NCI-H510A treated with DMSO at 0.1 percent for 48 hours (cell line): ENCODE measurements at places on chromosomes 13 and 19.

GRCh38 chr19:34104096-34104495, 68.2 kb upstream of the LSM14A start:
- DNase-seq, result no peak

DNA sequence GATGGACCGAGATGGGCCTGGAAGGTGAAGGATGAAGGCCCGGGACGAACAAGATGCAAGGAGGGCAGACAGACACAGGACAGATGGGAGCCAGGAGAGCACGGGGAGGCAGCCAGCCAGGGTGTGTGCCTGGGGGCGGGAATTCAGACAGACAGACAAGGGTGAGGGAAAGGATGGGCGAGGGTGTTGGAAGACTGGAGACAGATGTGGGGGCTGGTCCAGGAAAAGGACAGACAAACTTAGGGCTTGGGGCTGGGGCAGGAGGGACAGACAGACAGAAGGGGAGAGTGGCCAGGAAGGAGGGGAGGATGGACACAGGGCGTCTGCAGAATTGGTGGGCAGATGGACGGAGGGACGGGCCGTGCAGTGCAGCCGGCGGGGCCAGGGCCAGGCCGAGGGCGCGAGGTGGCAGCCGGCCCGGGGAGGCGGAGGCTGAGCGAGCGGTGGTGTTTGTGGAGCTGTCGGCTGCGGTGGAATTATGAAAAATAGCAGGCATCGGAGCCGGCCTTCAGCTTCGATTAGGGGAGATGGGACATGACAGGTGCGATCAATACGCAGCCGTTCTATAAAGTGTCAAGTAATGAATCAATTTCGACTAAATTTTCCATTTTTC, 4.6 kb upstream of the ERFL start:
- no peak for DNase-seq

DNA sequence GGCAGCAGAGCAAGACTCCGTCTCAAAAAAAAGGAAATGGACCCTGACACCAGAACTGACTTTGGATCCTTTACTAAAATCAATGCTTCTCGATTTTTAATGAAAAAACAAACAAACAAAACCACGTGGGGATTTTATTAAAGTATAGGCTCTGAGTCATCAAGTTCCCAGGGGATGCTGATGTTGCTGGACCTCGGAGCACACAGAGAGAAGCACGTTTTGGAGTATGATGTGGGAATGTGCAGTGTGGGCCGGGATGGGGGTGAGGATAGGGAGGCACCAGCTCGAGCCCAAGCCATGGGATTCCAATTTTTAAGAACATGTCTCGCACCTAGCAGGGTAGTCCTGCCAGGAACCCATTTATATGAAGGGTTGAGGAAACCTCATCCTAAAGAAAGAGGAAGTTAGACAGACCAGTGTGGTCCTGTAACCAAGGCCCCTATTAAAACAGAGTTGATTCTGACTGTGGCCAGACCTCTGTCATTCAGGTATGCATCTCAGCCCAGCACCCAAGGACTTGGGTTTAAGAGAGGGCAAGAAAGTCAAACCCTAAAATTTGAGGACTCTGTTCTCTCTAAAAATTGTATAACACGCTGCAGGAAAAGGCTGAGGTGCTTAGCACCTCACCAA, 6.4 kb downstream of the FLT1 start:
- DNase-seq, result no peak

GRCh38 chr13:31274390-31274789, 74.6 kb downstream of the B3GLCT start:
- DNase-seq, result no peak

GRCh38 chr13:113596321-113597200, 12.0 kb downstream of the TFDP1 start:
- DNase-seq, result no peak

GRCh38 chr19:6354098-6354674, 7.1 kb upstream of the CLPP start:
- no peak for DNase-seq

DNA sequence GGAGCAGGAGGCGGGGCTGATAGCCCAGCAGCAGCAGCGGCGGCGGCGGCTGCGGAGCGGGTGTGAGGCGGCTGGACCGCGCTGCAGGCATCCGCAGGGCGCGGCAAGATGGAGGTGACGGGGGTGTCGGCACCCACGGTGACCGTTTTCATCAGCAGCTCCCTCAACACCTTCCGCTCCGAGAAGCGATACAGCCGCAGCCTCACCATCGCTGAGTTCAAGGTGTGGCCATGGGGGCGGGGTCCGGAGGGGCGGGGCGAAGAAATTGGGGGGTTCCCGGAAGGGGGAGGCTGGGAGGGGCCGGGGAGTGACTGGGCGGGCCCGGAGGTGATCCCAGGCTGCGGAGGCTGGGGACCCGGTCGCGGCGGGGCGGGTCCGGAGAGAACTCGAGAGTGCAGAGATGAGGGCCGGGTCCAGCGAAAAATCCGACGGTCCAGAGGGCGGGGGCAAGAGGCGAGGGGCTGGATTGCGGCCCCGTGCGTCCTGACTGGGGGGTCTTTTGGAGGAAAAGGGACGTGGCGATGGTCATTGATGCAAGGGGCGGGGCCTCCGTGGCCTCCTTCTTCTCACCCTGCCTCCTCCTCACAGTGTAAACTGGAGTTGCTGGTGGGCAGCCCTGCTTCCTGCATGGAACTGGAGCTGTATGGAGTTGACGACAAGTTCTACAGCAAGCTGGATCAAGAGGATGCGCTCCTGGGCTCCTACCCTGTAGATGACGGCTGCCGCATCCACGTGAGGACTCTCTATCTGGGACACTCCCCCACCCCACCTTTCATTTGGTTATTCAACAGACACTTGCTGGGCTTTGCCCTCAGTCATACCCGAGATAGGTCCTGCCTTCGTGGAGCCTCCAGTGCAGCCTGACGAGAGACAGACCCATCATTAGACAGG, at the start of gene TBCB:
TBCB (plus strand) TSS at position 16 of the 891 bp plus-strand sequence; CDS start at position 109, 93 bp downstream.
- DNase-seq, result peak; percentile 74

- no peak for DNase-seq
Measured at GRCh38 chr13:49638744-49639072, 10.4 kb downstream of the ARL11 start.

- no peak for DNase-seq
Measured at GRCh38 chr19:45104658-45105349, 11.8 kb downstream of the PPP1R37 start.

DNA sequence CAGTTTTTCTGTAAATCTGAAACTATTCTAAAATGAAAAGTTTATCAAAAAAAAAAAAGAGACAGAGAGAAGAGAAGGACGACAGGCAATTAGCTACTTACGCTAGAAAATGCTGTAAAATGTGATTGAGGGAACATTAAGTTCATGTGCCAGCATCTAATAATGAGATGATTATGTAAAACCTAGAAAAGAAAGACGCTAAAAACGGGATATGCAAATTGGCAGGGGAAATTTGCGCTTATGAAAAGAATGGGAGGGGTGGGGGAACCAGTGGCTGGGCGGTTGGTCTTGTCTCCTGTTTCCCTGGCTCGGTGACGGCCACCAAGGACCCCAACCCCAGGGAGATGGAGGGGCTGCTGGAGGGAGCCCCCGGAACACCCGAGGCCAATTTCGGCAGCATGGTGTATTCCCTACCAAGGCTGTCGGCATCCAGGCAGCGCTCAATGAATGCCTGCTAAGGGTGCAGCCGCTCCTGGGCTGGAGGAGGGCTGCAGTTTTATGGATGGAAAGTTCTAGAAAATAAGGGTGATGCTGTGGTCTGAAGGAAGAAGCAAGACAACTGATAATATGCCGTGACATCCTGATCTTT, 34.2 kb downstream of the GNG7 start:
- no peak for DNase-seq

- DNase-seq, result no peak
Measured at GRCh38 chr19:2167896-2168618, 4.3 kb downstream of the DOT1L start.

- peak; percentile 20 for DNase-seq
Measured at GRCh38 chr19:34173193-34173956, 1.1 kb downstream of the LSM14A start.
